ENCODE measurements at places on chromosomes 2 and 18.

DNA sequence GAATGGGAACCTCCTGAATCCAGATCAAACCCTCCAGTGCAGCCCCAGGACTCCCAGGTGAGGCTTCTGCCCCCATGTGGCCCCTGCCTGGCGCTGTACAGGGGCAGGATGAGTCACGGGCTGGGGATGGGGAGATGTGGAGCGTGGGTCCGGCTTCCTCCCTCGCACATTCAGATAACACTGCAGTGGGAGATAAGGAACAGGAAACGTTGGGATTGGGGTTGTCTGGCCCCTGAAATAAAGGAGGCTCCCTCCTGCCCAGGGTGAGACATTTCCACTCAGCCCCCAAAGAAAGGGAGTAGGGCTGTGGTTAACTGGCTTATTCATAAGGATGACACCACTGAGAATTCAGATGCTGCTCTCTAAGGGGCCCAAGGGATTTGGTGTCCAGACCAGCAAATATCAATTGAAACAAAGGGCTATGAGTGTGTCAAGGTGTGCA lies 30.7 kb downstream of the IGFBP5 start:
- DNase-seq = no peak

DNA sequence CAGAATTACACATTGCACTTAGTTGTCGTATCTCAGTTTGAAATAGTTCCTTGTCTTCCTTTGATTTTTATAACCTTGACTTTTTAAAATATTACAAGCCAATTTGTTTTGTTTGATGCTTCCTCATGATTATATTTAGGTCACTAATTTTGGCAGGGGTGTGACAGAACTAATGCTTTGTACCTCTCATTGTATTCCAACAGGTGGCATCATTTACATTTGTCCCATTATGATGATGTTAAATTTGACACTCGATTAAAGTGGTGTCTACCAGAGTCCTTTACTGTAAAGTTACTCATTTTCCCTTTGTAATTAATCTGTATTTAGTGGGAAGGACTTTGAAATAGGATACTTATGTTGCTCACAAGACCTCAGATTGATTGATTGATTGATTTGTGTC lies 21.5 kb upstream of the MFSD2B start:
- DNase-seq = no peak

GRCh38 chr18:59039449-59039848 lies 100.2 kb upstream of the SEC11C start:
- no peak for DNase-seq

GRCh38 chr2:144015655-144016245 lies 504.2 kb downstream of the ZEB2 start:
- DNase-seq = no peak

- DNase-seq = no peak
These were observed 64.1 kb upstream of the MEIS1 start for GRCh38 chr2:66370824-66371223.

GRCh38 chr2:217834057-217834620 lies 168.7 kb downstream of the TNS1 start:
- no peak for DNase-seq

DNA sequence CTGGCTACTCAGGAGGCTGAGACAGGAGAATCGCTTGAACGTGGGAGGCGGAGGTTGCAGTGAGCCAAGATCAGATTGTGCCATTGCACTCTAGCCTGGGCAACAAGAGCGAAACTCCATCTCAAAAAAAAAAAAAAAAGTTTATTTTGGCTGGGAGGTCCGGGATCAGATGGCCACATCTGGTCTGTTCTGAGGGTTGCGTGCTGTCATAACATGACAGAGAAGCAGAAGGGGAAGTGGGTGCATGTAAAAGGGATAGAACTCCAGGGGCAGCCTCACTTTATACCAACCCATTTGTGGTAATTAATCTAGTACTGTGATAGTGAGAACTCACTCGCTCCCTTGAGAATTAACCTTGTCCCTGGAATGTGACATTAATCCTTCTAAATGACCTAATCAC lies 101.2 kb downstream of the PTPN4 start:
- DNase-seq = no peak

DNA sequence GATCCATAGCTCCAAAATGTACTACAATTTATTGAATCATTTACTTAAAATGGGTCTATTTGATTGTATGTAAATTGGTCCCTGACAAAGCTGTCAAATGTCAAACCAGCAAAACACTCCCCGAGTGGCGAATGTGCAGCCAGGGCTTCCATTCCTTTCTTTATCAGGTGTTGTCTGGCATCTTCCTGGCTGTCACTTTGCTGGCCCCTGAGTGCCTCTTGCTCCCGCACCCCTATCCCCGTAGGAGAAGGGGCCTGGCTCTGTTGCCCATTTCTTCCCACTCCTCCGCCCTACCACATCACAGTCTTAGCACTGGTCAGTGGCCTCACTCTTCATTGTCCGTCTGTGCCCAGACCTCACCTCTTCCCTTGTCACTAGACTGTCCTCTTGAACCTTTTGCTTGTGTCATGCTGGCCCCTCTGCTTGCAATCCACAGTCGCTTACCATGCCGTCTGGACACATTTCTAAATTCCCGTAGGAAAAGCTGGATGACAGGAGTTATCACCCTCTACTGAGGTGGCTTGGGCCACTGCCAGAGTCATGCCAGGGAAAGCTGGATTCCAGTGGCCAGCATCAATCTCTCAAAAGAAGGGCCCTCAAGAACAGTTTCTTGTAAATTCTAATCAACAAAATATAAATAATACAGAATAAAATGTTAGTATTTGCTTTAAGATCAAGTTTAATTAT lies 15.4 kb downstream of the UBE2F start:
- DNase-seq = no peak

- no peak for DNase-seq
These were observed 52.4 kb downstream of the OSBPL6 start for GRCh38 chr2:178246696-178247095.

- no peak for DNase-seq
These were observed 52.3 kb upstream of the SEC11C start for GRCh38 chr18:59087391-59087790.

GRCh38 chr2:8144785-8145184 lies 537.1 kb upstream of the ID2 start:
- DNase-seq = no peak
